GM18507 (cell line): ENCODE measurements at places on chromosomes 1 and 21.

GRCh38 chr1:93446837-93447451 is 974 bp upstream of the FNBP1L start:
- no peak for DNase-seq

GRCh38 chr1:200238311-200238710 is 171.5 kb downstream of the ZNF281 start:
- no peak for DNase-seq

GRCh38 chr1:57300186-57300585 is 123.7 kb downstream of the DAB1 start:
- DNase-seq: no peak

- no peak for DNase-seq
Measured at GRCh38 chr1:171220581-171221054, 27.7 kb upstream of the FMO1 start.

DNA sequence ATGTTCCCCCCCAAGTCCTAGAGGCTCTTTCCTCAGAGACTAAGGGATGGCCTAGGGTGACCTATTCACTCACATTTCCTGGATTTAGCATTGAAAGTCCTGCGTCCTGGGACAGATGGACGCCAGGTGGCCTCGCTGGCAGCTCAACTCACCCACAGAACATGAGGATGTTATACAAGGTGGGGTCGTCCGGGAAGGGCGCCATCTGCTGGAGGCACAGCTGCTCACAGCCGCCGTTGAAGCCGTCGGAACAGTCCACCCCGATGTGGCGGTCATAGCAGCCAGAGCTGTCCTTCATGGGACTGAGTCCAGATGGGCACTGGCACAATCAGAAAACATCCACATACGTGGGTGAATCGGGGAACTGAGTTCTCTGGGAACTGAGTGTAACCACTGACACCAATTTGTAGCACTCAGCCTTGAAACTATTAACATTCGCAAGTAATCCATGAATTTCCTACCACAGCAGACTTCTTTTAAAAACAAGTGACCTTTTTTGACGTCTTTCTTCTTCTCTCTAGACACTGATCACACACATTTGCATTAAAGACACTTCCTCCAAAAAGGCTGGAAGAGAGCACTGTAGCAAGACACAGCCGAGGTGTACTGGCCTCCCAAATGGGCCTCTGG is 215.4 kb downstream of the ASTN1 start:
- peak; percentile 3 for DNase-seq

GRCh38 chr1:47926461-47926999 is 70.7 kb downstream of the TRABD2B start:
- no peak for DNase-seq

GRCh38 chr1:95753382-95754016 is 519.5 kb downstream of the RWDD3 start:
- no peak for DNase-seq

DNA sequence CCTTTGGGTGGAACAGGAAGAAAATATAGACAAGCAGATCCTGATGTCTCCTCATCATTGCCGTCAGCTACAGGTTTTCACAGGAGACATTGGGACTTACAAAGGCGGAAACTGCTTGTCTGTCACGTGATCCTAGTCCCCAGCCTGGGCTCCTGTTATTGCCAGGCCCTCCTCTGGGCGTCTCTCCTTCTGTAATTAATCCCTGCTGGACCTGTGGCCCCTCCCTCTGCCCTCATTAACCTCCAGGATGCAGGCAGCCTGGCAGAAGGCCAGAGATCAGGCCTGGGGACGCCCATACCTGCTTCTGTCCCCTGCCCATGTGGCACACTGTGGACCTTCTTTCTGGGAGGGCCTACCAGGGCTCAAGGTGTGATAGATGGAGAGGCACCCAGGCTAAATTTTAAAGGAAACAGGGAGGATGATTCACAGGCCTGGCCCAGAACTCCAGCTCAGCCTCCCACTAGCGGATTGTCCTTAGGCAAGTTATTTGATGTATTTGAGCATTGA is 2.4 kb downstream of the S100A5 start:
- no peak for DNase-seq

DNA sequence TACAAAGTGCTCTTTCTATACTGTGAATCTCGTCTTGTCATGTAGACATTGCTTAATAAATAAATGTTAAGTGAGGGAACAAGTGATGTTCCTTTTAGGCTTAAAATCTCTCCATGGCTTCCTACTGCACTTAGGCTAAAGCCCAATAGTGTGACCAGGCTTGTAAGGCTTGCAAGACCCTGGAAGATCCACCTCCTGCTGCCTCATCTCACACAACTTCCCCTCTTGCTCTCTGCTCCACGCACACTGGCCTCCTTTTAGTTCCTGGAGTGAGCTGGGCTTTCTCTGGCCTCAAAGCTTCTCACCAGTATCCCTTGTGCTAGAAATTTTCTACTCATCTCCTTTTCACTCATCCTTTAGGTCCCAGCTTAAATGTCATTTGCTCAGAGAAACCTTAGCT is 41.5 kb upstream of the DIPK1A start:
- no peak for DNase-seq

- no peak for DNase-seq
Measured at GRCh38 chr1:185645162-185645640, 89.0 kb upstream of the HMCN1 start.

GRCh38 chr1:245984390-245985155 is 522.5 kb downstream of the SMYD3 start:
- DNase-seq: no peak

DNA sequence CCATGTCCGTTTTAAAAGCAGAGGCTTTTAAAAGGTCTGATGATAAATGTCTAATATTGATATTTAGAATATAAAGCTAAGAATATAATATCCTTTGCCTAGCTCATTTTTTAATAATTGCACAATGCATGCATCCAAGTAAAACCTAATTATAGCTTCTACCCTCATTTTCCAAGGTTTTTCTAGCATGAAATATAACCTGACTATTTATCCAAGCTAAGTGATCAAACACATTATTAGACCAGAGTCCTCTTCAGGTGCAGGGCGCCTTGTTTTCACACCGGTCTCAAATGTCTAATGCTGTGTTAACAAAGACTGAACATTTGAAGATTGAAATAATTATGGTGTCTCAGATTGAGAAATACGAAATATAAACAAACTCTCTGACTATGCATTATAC is 648.9 kb upstream of the CXADR start:
- DNase-seq: no peak

DNA sequence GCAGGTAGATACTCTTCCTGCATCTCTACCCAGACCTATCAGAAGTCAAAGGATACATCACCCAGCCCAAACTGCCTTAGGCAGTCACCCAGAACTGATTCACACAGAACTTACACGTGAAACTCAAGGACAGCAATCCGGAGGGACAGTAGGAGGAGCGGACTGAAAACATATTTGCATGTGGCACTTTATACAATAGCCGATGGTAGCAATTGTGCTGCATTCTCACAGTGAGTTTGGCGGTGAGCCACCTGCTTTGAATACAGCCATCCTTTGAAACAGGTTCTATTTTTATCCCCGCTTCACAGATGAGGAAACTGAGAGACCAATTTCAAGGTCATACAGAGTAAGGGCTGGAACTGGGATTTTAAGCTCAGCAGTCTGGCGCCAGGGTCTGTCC is 69.5 kb downstream of the EDEM3 start:
- DNase-seq: no peak

DNA sequence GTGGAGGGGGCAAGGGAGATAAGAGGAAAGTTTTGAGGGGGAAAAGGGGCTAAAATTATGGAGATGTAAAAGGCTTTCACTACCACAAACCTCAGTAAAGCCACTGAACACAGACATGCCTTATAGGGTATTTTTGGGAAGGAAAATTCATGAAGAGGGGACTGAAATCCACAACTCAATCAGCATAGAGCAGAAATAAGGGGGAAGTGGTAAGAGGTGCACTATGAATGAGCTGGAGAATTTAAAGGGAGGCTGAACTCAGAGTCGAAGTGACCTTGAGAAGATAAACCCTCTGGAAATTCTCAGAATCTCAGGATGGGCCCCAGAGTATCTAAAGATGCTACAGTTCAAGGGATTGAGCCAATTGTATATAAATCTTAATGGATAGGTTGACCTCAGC is 15.3 kb downstream of the RHEX start:
- DNase-seq: no peak

- no peak for DNase-seq
Measured at GRCh38 chr1:238177960-238178645, 287.4 kb upstream of the ZP4 start.

DNA sequence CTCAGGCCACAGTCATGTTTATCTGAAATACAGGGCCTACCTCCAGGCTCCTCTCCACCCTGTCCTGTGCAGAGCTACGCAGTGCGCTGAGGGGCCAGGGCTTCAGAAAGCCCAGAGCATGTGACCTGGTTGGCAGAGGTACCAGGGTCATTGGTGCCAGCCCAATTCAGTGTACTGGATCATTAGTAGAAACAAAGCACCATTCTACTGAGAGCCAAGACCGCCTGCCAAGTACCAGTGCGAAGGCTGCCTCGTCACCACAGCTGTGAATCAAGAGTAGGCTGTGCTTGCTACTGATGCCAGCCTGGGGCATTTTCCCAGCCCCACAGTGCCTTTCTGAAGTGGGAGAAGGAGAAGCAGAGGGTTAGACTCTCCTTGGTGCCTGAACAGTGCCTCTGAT is 59.8 kb downstream of the CAPN9 start:
- DNase-seq: no peak

- DNase-seq: peak; percentile 56
Measured at GRCh38 chr1:9181176-9181906, 52.4 kb upstream of the GPR157 start.

- DNase-seq: no peak
Measured at GRCh38 chr1:224632921-224633321, 16.8 kb downstream of the CNIH3 start.

GRCh38 chr21:38780879-38781278 is 24.9 kb upstream of the ETS2 start:
- no peak for DNase-seq

DNA sequence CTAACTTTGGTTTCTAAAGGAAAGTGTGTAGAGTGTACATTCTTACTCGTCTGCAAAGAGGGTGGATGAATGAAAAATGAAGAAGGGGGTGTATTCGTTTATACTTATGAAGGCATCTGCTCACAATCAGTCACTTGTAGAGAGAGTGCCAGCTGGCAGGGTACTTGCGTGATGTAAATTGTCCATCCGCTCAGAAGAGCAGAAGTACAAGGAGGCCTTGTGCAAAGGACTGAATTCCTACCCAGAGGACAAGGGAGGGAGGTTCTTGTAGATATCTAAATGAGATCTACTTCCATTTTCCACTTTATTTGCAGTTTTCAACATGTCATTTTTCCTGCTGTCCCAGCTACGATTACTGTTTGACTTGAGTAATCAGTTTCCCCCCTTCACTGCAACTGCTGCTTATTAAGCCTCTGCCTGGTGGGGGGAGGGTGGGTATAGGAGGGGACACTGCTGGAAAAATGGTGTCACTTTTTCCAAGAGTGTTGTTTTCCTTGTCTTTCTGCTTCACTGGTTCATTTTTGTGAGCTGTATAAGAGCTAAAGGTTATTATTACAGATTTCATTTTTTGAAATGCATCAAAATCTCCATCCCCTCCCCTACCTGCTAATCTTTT is 67.3 kb downstream of the LAMC1 start:
- DNase-seq: no peak

DNA sequence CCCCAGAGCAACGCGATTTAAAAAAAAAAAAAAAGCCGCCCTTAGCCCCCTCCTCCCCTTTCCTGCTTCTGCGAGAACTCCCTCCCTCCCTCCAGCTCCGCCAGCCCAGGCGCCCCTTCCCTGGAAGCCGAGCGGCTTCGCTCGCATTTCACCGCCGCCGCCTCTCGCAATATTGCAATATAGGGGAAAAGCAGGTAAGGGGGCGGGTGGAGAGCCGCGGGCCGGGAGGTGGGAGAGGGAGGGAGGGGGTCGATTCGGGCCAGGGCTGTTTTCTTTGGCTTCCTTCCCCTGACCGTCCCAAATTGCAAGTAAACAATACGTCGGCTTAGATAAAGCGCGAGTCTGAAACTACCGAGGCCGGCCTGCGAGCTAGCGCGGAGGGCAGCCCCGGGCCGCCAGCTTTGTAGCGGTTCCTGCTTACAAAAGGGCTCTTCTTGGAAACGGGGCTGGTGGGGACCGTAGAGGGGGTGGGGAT is 408 bp downstream of the LMO4 start:
- DNase-seq: no peak

- DNase-seq: no peak
Measured at GRCh38 chr1:221292652-221293051, 413.4 kb downstream of the HLX start.

DNA sequence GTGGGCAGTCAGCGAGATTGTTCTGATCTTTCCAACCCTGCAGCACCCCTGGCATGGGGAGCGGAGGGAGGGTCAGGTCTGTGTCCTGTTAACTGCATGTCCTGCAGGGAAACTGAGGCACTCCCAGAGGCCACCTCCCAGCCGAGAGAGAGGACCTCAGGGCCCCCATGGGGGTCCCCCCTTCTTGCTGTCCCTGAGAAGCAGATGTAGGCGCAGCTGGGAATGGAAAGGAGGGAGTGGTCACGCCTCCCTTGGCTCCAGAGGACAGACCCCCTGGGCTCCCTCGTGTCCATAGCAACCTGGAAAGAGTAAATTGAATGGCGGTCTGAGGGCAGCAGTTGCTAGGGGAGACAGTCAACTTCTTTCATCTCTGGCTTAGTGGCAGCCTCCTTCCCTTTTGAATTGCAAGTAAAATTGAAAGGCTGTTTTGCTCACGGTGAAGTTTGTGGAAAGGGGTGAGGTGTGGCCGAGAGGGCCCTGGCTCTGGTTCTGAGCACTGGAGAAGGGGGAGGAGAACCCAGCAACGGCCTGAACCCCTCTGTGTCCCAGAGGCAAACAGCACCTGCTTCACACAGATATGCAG is 4.9 kb downstream of the CROCC start:
- DNase-seq: no peak

DNA sequence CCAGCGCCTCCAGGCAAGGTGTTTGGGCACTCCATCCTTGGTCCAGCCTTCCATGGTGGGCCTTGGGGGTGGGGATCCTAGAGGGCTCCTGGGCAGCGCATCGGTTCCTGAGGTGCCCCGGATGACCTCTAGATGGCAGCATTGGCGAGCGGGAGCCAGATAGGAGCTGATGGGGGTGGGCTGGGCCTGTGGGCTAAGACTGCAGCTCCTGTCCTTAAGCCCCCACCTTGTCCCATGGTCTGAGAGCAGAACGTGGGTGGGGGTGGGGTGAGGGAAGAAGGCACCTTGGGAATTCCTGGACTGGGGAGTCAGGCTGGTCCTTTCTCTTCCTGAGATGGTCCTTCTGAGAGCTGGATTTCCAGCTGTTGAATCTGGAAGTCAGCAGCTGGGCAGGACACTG is 93.4 kb upstream of the CSF3R start:
- peak; percentile 46 for DNase-seq
